ENCODE measurements at places on chromosomes 16 and 17.
A peak's percentile ranks its signal among the peaks of the same experiment; 100 is the strongest.

- DNase-seq = no peak
These were observed 14.6 kb upstream of the DHX8 start for GRCh38 chr17:43469145-43469544.

DNA sequence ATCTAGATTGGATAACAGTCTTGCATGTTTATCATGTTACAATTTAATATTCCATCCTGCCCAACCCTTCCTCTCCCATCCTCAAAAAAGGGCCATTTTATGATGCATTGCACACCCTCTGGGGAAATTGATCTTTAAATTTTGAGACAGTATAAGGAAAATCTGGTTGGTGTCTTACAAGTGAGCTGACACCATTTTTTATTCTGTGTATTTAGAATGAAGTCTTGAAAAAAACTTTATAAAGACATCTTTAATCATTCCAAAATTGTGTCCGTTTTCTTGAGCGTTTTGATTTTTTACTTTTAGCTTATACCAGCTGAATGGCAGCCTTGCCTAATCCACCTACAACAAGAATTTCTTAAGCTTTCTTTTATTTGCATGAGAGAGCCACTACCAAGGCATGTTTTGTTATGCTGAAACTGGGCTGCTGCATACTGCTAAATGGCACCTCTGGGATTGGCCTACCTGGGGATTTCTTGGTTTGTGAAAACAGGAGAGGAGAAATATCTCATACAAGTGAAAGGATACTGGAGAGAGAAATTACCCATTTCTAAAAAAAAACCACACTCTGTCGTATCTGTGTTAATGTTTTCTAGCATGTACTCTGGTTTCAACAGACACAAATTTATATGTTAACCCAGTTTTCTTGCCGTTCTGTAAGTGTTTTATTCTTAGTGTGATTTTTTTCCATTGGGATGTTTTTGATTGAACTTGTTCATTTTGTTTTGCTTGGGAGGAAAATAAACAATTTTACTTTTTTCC is 52.2 kb downstream of the TUBD1 start:
- DNase-seq = no peak

GRCh38 chr17:58789831-58790230 is 34.2 kb downstream of the PPM1E start:
- DNase-seq = no peak

GRCh38 chr16:66539623-66540469 is 10.1 kb downstream of the TK2 start:
- no peak for DNase-seq

DNA sequence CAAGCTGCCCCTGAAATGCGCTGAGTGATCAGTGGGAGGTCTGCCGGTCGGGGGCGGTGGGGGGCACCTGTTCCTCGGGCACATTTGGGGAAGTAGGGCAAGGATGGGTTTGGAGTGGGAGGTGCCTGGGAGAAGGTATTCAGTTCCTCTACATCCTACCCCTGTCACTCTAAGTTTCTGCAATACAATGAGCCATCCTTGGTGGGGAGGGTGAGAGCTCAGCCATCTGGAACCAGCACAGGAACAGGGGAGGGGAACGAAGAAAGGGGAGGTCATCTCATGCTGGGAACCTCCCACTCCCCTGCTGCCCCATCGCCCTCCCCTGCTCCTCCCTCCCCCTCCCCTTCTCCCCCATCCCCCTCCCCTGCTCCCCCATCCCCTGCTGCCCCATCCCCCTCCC is 4.2 kb downstream of the DPH1 start:
- no peak for DNase-seq

DNA sequence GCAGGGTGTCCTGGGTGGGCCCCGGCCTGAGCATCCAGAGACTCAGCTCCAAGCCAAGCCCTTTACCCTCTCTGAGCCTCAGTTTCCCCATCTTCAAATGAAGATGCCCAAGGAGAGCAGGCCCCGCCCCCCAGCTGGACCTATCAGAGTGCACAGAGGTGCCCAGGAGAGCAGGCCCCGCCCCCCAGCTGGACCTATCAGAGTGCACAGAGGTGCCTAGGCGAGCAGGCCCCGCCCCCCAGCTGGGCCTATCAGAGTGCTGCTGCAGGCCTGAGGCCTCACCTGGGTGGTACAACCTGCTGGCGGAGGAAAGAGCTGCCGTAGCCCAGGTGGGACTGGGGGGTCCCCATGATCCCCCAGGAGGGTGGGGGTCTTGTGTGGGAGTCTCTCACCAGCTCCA is 3.4 kb upstream of the SSTR5 start:
- DNase-seq = no peak

DNA sequence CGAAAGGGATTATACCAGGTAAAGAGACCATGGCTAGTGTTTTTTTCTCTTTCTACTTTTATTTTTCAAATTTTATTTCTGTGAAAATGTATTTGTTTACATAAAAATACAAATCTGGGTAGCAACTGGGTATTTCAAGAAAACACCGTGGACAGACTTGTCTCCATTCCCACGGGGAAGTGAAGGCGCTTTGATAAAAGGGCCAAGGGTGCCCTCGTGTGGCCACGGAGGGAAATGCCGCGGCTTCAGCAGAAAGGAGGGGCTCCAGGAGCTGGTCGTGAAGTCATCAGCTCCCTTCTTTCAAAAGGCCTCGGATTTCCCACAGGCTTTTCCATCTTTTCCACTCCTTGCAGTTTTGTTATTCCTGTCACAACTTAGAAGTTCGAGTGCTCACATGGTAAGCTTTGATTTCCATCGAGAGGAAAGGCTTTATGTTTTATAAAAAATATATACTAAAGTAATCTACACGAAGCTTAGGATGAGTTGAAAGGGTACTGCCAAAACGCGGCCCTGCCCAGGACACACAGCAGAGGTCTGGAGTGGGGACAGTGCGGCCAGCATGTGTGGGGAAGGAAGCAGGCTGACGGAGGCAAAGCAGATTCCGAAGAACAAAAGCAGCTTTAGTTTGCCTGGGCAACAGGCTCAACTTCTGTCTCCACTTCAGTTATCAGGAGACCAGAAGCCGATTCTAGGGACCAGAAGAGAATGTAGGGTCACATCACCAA is 15.3 kb upstream of the MNT start:
- peak; percentile 91 for DNase-seq

GRCh38 chr17:78013683-78014467 is 55.4 kb downstream of the TNRC6C start:
- DNase-seq = peak; percentile 25

DNA sequence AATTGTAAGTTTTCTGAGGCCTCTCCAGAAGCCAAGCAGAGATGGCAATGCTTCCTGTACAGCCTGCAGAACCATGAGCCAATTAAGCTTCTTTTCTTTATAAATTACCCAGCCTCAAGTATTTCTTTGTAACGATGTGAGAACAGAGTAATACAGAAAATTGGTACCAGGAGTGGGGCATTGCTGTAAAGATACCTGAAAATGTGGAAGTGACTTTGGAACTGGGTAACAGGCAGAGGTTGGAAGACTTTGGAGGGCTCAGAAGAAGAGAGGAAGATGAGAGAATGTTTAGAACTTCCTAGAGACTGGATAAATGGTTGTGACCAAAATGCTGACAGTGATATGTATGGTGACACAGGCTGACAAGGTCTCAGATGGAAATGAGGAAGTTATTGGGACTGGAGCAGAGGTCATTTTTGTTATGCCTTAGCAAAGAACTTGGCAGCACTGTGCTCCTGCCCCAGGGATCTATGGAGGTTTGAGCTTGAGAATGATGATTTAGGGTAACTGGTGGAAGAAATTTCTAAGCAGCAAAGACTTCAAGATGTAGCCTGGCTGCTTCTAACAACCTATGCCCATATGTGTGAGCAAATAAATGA is 23.1 kb downstream of the PRDM7 start:
- no peak for DNase-seq

- peak; percentile 58 for DNase-seq
These were observed 6.8 kb downstream of the UBALD2 start for GRCh38 chr17:76271669-76272540.

DNA sequence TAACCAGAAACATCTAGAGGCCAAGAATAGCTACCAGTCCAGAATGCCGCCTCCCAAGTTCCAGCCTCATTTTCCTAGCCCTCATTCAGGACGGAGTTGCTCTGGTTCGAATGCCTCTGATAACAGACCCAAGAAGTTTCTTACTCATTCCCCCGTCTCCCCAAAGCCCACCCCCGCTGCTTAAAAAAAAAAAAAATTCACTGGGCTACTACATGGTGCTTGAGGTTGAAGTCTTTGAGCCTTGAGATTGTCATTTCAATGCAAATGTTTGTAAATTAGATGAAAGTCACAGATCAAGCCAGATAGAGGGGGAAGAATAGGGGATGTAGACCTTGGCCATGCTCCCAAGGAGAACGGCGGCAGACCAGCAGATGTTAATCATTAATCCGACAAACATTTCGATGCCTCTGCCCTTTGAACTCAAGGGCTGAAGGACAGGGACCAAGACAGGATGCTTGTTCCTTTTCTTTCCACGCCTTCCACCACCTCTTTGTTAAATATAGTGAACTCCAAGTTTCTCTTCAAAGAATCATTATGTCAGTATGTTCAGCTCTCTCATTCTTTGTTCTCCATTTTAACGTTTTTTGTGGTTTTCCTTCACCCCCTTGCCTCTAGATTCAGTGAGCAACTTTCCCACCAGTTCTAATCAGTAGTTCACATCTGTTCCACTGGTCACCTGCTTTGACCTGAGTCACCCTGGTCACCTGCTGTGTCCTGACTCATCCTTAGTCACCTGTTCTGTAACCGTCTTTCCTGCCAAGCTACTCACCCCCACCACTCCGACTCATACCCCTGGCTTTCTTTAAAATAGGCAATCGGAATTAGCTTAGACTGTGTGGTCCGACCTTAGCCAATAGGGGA is 190.3 kb downstream of the CPPED1 start:
- peak; percentile 24 for DNase-seq

DNA sequence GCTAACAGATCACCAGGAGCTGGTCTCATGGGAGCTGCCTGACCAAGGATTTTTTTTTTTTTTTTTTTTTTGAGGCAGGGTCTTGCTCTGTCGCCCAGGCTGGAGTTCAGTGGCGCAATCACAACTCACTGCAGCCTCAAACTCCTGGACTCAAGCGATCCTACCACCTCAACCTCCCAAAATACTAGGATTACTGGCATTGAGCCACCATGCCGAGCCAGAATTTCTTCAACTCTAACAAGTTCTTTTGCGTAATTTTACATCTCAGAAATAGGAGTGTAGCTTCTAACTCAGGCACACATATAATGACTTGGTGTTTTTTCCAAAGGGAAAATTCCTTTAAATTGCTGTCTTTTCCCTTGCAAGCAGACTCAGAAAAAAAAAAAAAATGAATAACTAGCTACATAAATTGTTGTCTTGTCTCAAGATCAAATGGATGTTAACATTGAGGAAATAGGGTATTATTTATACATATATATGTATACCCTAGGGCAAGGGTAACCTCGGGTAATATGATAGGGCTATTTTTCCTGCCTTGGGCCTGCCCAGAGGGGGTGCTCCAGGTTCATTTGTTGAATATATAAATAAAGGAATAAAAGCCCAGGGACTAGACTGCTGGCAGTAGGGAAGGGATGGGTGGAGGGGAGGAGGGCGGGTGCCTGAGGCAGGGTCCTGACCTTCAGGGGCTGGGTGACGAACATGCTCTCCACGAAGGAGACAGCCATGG is 42.8 kb upstream of the GCSH start:
- no peak for DNase-seq

DNA sequence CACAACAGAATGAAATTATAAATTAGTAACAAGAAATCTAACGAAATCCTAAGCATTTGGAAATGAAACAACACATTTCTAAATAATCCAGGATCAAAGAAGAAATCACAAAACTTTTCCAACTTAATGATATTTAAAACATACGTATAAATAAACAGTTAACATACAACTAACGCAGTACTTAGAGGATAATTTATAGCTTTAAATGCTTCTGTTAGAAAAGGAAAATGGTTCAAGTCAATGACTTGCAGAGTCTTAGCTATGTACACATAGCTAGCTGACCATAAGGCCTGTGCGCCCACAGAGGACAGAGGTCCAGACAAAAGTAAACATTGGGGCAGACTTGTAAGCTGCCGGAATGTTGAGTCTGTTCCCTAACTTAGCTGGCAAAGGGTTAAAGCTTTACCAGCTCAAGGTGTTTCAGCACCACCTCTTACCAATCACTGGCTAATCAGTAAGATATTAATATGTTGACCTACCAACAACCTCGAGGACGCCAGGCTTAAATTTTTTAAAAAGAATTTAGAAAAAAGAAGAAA is 84.6 kb downstream of the PARN start:
- DNase-seq = no peak

- no peak for DNase-seq
These were observed 23.5 kb upstream of the RPL13 start for GRCh38 chr16:89536886-89537548.

- DNase-seq = no peak
These were observed 3.9 kb upstream of the MRPS23 start for GRCh38 chr17:57853695-57854094.

DNA sequence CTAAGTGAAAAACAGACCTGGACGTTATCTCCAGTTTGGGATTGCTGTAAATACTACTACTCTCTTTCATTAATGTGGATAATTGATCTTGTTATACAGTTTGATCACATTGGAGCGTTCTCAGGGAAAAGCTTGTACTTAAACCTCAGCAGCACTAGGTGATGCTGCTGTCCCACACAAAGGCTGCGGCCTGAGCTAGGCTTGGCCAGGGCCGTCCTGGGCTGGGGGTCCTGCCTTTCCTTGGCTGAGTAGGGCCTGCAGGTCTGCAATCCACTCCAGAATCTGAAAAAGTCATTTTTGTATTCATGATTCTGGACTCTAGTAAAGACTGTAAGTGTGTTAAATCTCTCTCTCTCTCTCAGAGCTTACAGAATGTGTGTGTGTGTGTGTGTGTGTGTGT is 23.7 kb upstream of the PMFBP1 start:
- DNase-seq = no peak

GRCh38 chr17:7633093-7633492 is 3.2 kb downstream of the SHBG start:
- no peak for DNase-seq

DNA sequence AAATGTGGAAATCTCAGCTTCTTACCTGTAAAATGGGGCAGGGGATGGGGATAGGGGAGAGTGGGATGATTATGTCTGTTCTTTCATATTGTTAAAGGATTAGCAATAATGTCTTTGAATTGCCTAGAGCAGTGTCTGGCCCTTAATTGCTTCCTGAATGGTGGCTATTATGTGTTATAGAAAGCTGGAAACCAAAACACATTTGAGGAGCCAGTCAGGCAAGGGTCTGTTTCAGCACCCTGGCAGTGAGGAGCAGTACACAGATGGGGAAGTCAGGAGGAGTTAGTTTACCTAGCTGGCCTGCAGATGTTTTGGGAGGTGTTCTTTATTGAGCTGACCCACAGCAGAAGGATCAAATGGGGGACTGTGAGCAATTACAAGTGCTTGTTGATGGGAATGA is 63.0 kb downstream of the NUP93 start:
- DNase-seq = no peak

- DNase-seq = peak; percentile 66
These were observed 67.0 kb downstream of the CENPV start for GRCh38 chr17:16286009-16286946.

DNA sequence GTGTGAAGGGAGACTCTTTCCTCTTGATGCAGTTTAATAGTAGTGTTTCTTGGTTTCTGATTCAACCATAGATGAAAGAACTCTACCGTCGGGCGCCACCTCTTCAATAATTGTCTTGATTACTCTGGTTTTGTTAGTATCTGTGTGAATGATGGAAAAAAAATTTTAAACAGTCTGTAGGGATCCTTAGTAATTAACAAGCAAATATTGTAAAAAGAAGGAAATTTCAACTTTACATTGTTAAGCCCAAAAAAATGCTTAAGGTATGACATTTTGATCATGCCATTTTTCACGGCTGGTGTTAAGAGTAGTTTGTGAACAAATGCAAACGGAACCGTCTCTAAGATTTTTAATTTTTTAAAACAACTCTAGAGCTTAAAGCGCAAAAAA is 4.1 kb downstream of the KRT10 start:
- no peak for DNase-seq
